ENCODE measurements at places on chromosomes 2 and 18. TPM values are rescaled to one million over a fixed set of nuclear protein-coding genes. Genes with fewer than 3 reads are reported as not detected.

GRCh38 chr2:201975964-201976612 lies 57.6 kb upstream of the FZD7 start:
- no peak for DNase-seq

DNA sequence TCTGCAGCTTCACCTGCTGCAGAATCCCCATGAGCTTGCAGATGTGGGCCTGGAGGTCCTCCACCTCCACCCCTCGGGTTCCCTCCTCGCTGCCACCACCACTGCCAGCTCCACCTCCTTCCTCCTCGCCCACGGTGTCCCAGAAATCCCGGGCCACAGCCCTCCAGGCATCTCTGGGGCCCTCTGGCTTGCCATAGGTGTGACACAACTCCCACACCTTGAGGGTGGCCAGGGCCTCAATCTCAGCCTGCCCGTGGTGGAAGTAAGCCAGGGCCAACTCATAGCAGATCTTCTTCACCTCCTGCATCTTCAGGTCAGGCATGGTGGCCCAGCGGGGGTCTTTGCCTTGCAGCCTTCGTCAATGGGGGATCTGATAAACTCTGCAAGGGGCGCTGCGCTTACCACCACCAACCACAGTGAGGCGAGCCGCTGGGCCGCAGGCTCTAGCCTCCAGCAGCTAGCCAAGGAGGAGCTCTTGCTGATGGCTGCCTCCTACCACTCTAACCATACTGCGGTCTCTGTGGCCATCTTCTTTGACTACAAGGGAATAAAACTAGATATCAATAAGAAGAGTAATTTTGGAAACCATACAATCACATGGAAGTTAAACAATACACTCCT lies 36.1 kb upstream of the ANKRD62 start:
- DNase-seq: no peak

DNA sequence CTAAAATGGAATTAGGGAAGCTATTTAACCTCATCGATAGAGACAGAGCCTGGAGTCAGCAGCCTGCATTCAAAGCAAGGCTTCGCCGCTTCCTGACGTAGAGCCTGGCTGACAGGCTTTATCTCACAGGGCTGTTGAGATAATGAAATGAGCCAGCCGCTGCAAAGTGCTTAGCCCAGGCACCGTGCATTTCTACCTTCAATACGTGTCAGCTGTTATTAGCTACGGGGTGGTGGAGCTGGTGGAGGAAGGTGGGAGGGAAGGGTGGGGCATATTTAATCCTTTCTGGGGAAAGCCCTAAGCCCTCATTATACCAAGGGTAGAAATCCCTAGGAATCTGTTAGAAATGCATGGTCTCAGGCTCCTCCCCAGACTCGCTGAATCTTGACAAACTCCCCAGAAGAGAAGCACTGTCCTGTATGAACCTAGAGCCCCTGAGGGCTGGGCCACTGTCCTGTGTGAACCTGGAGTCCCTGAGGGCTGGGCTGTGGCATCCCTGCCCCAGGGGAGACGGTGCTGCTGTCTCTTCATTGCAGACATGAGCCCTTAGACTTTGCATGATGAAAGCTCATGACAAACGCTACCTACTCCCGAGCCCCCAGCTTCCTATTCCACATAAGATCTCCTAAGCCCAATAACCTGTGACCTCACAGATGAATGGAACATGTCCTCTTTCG lies 72.4 kb downstream of the ALPK2 start:
- no peak for DNase-seq

DNA sequence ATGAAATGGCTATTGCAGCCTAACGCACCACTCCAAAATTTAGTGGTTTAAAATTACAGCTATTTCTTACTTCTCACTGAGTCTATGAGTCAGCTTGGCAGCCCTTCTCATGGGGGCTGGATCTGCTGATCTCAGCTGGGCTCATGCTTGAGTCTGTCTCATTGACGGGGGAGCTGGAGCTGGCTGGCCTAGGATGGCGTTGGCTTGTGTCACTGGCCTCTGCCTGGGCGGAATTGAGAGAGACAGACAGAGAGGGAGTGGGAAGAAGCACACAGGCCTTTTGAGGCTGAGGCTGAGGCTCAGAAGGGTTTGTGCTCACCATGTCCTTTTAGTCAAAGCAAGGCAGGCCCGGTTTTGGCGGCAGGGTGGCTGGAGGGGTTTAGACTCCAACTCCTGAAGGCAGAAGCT lies 412.1 kb upstream of the MYT1L start:
- DNase-seq: no peak

OTOF gene
- total RNA-seq: 1.6 TPM

- peak; percentile 44 for DNase-seq
Measured at GRCh38 chr18:73842795-73843394, 304.7 kb downstream of the FBXO15 start.

DNA sequence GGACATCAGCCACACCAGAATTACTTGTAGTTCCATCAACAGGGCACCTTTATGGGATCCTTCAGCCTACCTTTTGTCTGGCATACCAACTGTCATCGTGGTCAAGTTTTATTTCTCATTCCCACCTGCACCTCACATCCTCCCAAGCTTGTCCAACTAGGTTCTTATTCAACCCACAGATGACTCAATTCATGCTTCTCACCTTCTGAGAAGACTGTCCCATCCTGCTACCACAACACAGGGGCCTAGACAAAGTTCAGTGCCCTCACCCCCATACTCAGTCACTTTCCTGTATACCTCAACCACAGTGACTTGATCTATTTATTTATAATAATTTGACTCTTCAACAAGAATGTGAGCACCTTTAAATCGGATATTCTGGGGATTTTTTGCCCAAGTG lies 114.4 kb upstream of the ACVR1C start:
- DNase-seq: peak; percentile 28

DNA sequence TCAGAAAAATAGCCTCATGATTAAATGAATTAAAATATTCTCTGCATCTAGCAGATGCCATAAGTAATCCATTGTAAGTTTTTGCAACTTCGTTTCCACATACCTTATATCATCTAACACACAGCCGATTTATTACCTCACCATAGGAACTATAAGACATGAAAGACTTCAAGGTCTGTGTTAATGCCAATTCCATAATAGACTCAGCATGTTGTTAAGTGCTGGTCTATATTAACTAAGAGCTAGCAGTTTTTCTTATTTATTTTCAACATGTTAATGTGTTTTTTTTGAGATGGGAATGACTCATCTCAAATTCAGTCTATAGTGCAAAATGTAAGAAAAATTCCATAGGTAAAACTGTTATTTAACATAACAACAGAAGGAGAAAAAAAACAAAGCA lies 243.9 kb upstream of the GULP1 start:
- no peak for DNase-seq

GRCh38 chr18:3444954-3445353 lies 5.0 kb upstream of the TGIF1 start:
- no peak for DNase-seq

DSG4 gene
- not detected for total RNA-seq

CNNM4 gene
- 9.1 TPM for total RNA-seq

SCN1A gene
- total RNA-seq: not detected

MPP4 gene
- not detected for total RNA-seq

DNA sequence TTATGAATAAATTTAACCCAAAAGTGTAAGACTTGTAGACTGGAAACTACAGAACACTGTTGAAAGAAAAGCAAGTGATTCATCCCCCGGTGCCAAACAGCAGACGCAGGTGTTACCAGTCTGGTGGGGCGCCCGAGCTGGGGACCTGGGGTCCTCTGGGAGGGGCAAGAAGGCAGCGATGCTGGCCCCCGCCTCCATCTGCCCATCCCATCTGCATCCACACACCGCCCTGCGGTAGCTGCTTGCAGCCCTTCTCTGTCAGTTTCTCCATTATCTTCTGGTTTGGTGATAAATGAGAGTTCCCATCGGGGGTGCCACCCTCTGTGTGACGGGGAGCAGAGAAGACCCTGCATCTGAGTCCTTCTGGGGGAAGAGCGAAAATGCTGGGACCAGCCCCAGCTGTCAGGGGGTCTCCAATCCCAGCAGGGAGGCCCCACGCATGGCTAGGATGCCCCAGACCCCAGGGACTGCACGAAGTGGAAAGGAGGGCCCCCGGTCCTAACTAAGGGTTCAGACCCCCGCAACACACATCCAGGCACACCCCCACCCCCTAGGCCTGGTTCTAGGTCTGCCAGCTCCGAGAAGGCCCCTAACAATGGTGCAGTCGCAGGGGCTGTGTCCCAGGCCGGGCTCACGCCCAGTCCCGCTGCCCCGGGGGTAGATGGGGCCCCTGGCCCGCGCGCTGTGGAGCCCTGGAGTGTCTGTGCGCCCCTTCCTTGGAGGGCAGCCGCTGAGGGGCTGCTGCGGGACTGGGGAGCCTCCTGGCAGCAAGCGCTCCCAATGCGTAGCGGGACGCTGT lies 686 bp upstream of the RGPD8 start:
- DNase-seq: no peak

- no peak for DNase-seq
Measured at GRCh38 chr2:82596581-82596980, 1862.5 kb downstream of the SUCLG1 start.

DNA sequence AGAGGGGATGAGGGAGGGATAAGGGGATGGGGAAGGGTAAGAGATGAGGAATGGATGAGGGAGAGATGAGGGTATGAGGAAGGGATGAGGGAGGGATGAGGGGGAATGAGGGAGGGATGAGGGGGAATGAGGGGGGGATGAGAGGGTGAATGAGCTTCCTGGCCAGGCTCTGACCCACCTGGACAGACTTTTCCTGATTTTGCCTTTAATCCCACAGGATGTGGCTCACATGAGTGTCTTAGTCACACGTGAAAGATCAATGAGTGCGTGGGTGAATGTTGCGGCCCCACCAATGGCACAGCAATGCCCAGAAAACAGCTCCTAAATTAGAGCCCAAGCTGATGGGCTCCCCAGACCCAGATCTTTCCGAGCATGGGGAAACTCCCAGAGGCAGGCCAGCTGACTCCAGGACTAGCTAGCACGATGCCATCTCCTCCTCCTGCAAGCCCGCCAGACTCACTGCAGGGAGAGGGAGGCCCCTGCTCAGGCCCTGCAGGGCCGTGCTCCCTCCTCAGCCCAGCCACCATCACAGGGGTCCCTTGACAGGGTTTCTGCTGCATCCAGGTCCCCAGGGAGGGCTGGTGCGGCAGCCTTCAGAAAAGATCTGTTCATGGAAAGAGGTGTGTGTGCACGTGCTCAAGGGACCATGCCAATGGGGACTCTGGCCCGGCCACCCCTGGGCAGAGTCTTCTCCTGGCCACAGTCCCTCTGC lies 41.4 kb downstream of the AQP12A start:
- no peak for DNase-seq

MC4R gene
- not detected for total RNA-seq

DNA sequence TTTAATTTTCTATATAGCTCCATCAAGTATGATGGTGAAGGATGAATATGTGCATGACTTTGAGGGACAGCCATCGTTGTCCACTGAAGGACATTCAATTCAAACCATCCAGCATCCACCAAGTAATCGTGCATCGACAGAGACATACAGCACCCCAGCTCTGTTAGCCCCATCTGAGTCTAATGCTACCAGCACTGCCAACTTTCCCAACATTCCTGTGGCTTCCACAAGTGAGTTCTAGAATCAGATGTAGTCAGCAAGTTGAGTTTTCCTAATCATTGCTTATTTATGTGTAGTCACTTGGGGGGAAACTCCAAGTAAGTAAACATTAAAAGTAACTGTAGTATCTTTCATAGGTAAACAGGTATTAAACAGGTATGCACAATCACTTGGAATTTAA lies 24.8 kb downstream of the SMAD4 start:
- DNase-seq: no peak

GRCh38 chr2:69243652-69244051 lies 143.4 kb downstream of the GFPT1 start:
- DNase-seq: no peak

SLC1A4 gene
- total RNA-seq: 41.6 TPM

- DNase-seq: no peak
Measured at GRCh38 chr2:32862269-32863055, 84.3 kb upstream of the LTBP1 start.

DNA sequence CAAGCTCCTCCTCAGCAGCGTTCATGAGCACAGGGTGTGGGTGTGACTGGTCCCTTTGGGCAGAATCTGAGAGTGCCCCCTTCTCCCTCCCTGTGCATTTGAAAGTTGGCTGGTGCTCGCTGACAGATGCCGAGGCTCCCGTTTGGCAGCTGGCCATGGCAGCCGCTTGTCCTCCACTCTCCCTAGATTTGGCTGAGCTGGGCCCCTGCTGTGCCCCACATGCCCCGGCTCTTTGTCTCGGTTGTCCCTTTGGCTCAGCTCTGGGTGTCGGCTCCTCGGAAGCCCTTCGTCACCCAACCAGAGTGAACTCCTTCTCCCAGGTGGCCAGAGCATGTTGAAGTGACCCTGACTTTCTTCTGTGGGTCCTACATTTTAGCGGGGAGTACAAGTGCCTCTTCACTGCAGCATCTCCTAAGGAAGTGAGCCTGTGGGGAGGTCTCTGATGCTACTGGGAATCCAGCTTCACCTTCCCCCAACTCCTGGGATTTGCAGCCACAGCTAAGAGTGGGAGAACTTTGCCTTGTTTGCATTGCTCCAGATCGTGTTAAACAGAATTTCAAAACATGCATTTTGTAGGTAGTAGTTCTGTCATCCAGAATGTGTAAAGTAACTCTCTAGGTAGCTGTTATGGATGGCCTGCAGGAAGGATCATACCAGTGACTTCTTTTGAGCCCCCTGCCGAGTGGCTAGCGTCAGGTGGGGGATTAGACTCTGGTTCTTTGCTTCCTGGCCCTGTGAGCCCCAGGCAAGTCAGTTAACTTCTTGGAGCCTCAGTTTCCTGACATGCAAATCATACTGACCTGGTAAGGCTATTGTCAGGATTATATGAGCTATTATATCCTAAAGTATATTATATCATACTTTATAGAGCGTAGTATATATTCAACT lies 24.2 kb downstream of the HPCAL1 start:
- DNase-seq: no peak

DNA sequence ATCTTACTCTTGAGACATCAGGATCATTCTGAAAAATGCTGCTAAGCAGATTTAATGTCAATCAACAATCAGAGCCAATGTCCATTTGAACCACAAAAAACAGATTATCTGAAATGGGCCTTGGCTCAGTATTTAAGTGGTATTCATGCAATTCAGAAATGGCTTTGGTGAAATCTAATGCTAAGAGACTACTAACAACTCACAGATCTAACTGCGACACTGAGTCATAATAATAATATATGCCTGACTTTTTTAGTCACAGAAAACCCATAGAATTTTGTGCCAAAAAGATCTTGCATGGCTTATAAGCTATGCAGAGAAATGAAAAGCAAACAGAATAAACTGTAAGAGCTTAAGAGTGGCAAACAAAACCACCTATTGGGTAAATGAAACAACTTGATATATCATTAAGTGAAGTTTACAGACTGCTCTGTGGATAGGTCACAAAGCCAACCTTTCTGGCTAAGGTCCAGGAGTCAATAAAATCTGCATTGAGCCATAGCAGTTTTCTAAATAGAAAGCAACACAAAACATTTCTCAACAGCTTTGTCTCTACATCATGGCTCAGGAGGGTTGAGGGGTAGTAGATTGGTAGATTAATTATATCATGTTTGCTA lies 234.3 kb downstream of the LRATD1 start:
- no peak for DNase-seq

KIAA2012 gene
- not detected for total RNA-seq

GKN2 gene
- total RNA-seq: not detected

GRCh38 chr2:154664248-154664647 lies 34.2 kb upstream of the KCNJ3 start:
- DNase-seq: no peak

Measured in activated T-cell treated with anti-CD3 and anti-CD28 coated beads, Interleukin-2, amount 50 U/mL, for 72 hours (primary cell).